ENCODE measurements at places on chromosomes 12 and 14. TPM values are rescaled to one million over a fixed set of nuclear protein-coding genes. Genes with fewer than 3 reads are reported as not detected.
A peak's percentile ranks its signal among the peaks of the same experiment; 100 is the strongest.

DNA sequence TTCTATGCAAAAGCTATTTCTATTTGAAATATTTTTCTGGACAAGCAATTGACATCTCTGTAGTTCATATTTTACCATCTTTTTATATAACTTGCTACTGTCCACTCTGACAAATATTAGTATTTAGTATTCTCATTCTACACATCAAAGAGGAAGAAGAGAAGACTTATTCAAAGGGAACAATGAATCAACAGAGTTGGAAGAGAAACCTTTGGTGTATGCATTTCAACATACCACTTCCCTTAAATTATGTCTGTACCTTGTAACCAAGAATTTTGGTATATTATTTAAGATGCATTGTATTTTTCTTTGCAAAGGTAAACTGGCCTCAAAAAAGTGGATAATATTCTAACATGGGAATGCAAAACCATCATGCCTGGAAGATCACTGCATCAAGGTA, 72.1 kb upstream of the DUSP6 start:
- H3K36me3 ChIP-seq, result no peaks in the 10 kb centered on the region
- no peaks in the 10 kb centered on the region for H3K27me3 ChIP-seq
- no peak overlapping the region for H3K27ac ChIP-seq
- DNase-seq, result no peak
- no peaks in the 10 kb centered on the region for H3K4me1 ChIP-seq

DNA sequence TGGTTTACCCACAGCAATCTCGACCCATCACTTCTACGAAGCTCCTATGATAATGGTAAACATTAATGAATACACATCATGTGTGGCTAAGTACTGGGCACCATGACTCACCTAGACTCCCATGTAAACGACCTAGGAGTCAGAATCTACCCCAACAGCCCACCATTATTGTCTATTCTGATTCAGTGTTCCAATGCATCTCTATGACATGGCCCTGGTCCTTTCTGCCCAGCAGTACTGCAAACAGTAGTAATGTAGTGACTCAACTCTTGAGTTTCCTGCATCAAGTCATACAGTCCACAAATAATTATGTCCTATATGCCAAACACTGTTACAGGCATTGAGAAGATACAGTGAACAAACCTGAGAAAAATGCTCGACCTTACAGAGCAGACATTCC, 14.6 kb downstream of the GTF2A1 start:
- no peak for DNase-seq
- H3K27me3 ChIP-seq, result no peaks in the 10 kb centered on the region
- H3K36me3 ChIP-seq, result peaks cover 14% of the 10 kb centered on the region
- no peak overlapping the region for H3K4me3 ChIP-seq

HOXC6 gene
- total RNA-seq, result 0.71 TPM

DNA sequence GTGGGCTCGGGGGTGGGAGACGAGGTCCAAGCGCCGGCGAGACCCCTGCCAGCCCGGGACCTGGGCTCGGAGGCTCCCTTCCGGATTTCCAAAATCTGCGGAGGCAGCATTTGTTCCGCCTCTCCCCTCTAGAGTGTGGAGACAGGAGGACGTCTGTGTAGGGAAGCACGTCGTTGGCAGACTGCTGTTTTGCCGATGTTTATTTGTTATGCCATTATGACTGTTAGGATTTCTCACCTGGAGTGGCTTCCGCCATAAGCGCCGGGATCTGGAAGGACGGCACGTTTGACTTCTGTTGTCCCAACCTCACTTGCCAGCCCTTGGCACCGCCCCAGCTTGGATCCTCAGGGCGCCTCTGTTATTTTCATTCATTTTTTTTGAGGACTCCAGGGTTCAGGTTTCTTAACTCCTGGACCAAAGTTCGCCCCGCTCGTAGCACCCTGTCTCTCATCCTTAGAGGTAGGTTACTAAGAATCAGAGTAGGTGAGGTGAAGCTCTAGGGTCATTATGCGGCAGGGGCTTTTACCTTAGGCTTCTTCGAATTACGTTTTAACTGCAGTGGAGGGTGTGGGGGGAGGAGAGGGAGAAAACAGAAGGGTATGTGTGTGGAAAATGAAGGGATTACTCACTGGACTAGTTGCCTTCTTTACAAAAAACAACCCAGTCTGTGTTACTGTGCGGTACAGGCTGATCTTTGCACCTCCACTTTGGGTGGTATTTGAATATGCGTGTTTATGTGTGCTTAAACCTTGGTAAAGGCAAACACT, 547 bp upstream of the PYGL start:
- no peaks in the 10 kb centered on the region for H3K4me1 ChIP-seq

GPD1 gene
- 20.0 TPM for total RNA-seq

DNA sequence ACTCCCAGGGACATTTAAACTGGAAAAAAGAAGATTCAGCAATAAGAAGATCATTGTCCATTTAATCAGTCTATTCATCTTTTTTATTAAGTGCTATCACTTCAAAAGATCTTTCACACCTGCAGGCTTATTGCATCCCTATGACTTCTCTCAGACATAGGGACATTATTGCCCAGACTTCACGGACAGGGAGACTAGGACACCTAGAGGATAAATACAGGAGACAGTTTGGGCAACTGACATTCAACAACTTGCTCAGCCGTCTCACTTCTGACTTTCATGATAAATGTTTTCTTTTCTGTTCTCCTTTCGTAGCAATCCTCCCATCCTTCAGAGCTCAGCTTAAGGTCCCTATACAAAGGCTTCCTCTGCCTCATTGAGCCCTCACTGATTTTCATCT, 84.3 kb downstream of the TMEM30B start:
- no peak overlapping the region for H3K27ac ChIP-seq
- no peaks in the 10 kb centered on the region for H3K27me3 ChIP-seq
- H3K36me3 ChIP-seq, result no peaks in the 10 kb centered on the region
- no peak overlapping the region for H3K4me3 ChIP-seq
- no peak for DNase-seq

- H3K4me1 ChIP-seq, result no peaks in the 10 kb centered on the region
- no peak overlapping the region for H3K4me3 ChIP-seq
- peak; percentile 5 for DNase-seq
- no peaks in the 10 kb centered on the region for H3K36me3 ChIP-seq
Measured at GRCh38 chr14:24565766-24566165, 10.3 kb downstream of the CTSG start.

HOXC9 gene
- not detected for total RNA-seq

DNA sequence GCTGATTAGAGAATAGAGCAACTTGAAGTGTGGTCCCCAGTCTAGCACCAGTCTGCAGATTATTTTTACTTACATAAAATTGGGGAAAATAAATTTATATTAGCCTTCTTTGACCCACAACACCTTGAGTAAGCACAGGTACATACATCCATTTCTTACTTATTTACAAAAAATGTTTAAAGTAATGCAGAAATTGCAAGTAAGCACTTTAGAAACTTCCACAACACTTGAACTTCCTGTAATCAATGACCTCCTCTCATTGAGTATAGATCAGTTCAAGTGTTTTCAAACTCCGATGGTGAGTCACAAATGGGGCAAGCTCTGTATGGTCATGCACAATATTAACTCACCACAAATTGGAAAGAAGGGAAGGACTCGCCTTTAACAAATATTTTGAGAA, 83.3 kb downstream of the KIF21A start:
- no peaks in the 10 kb centered on the region for H3K36me3 ChIP-seq
- H3K4me1 ChIP-seq, result no peaks in the 10 kb centered on the region
- no peak for DNase-seq
- no peak overlapping the region for H3K27ac ChIP-seq
